Esophagus muscularis mucosa (tissue), 4 donors: ENCODE measurements at places on chromosomes 7 and 10. TPM values are rescaled to one million over a fixed set of nuclear protein-coding genes. Genes with fewer than 3 reads are reported as not detected.
A peak's percentile ranks its signal among the peaks of the same experiment; 100 is the strongest.

DNA sequence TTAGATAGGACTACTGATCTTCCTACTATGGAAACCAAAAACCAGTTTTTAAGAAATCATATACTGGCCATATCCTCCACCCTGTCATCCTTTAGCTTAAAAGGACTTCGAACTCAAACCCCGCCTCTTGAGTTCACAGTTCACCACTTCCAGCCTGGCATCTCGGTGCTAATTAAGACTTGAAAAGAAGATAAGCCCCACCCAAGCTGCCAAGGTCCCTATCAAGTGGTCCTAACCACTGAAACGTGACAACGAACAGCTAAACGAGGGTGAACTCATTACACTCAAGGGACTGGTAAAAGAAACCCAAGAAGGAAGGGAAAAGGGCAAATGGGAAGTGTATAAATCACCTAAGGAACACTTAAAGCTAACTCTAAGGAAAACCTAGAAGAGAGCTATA is 16.1 kb downstream of the COL17A1 start:
- H3K36me3 ChIP-seq: no peaks in the 10 kb centered on the region
- H3K27me3 ChIP-seq: no peaks in the 10 kb centered on the region
- H3K4me3 ChIP-seq: no peak overlapping the region
- no peaks in the 10 kb centered on the region for H3K4me1 ChIP-seq
- DNase-seq: no peak

The BAIAP2L1 gene
- total RNA-seq: 0.84 TPM

DNA sequence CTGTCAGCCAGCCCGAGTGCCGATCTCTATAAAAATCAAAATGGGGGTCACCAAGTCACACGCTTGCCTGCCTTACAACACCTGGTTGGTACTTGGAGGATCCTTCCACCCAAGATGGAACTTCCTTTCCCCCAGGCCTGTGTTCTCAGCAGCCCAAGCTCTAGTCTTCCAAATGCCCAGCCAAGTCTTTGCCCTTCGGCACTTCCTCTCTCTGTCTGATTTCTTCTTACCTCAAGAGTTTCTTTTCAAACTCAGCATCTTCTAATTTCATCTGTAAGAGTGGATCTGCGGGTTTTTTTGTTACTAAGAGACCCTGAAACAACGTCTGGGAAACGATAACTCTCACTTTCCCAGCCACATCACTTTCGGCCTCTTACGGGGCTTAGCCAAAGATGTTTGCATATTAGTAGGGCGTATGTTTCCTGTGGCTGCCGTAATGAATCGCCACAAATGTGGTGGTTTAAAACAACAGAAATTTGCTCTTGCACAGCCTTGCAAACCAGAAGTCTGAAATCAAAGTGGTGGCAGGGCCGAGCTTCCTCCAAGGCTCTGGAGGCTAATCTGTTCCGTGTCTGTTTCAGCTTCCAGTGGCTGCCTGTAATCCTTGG is 219.9 kb downstream of the TCF7L2 start:
- no peak overlapping the region for H3K27ac ChIP-seq
- H3K36me3 ChIP-seq: peaks cover 30% of the 10 kb centered on the region
- DNase-seq: no peak
- no peaks in the 10 kb centered on the region for H3K4me1 ChIP-seq
- no peaks in the 10 kb centered on the region for H3K27me3 ChIP-seq
- H3K4me3 ChIP-seq: no peak overlapping the region

GRCh38 chr10:126683466-126683865 is 13.0 kb upstream of the C10orf90 start:
- no peaks in the 10 kb centered on the region for H3K36me3 ChIP-seq
- no peaks in the 10 kb centered on the region for H3K27me3 ChIP-seq
- no peak for DNase-seq
- H3K4me1 ChIP-seq: no peaks in the 10 kb centered on the region
- H3K27ac ChIP-seq: no peak overlapping the region

GRCh38 chr10:16780338-16780880 is 36.8 kb downstream of the RSU1 start:
- H3K36me3 ChIP-seq: no peaks in the 10 kb centered on the region
- no peak overlapping the region for H3K4me3 ChIP-seq
- no peaks in the 10 kb centered on the region for H3K27me3 ChIP-seq
- no peak for DNase-seq
- H3K4me1 ChIP-seq: peaks cover 12% of the 10 kb centered on the region

GRCh38 chr10:95289003-95289920 is 1.5 kb downstream of the PDLIM1 start:
- peak overlapping the region; percentile 80 for H3K27ac ChIP-seq
- peak overlapping the region; percentile 76 for H3K4me3 ChIP-seq
- peaks cover 20% of the 10 kb centered on the region for H3K4me1 ChIP-seq
